ENCODE measurements at places on chromosomes 12 and 14.
A peak's percentile ranks its signal among the peaks of the same experiment; 100 is the strongest.

GRCh38 chr12:28415755-28416154 lies 225.5 kb downstream of the CCDC91 start:
- no peaks in the 10 kb centered on the region for H3K4me1 ChIP-seq
- no peak for DNase-seq
- no peak overlapping the region for H3K27ac ChIP-seq
- no peaks in the 10 kb centered on the region for H3K27me3 ChIP-seq
- no peaks in the 10 kb centered on the region for H3K36me3 ChIP-seq
- no peak overlapping the region for H3K4me3 ChIP-seq

- H3K4me3 ChIP-seq, result no peak overlapping the region
- no peak overlapping the region for H3K27ac ChIP-seq
- no peak for DNase-seq
- no peaks in the 10 kb centered on the region for H3K27me3 ChIP-seq
- H3K4me1 ChIP-seq, result no peaks in the 10 kb centered on the region
Observed at GRCh38 chr12:123475246-123475703, 17.3 kb downstream of the SNRNP35 start.

DNA sequence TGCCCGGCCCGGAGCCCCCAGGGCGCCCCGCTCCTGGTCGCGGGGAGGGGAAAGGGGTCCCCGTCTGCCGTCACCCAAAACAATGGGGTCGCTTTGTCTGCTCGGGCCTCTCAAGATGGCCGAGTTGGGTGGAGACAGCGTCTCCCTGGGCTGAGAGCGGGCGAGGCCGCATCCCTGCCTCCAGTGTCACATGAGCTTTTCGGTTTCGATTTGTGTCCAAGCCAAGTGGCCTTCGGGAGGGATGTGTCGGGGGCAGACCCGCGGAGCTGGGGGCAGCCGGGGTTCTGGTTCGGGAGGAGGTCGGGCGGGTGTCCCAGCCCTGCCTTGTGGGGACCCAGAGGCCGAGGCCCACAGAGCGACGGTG lies 790 bp downstream of the DYNC1H1 start:
- H3K27me3 ChIP-seq, result no peaks in the 10 kb centered on the region
- no peaks in the 10 kb centered on the region for H3K36me3 ChIP-seq
- peak; percentile 83 for DNase-seq
- peak overlapping the region; percentile 99 for H3K4me3 ChIP-seq

GRCh38 chr12:74847169-74847568 lies 309.5 kb downstream of the ATXN7L3B start:
- H3K36me3 ChIP-seq, result no peaks in the 10 kb centered on the region
- no peaks in the 10 kb centered on the region for H3K27me3 ChIP-seq
- peak overlapping the region; percentile 53 for H3K27ac ChIP-seq
- no peak overlapping the region for H3K4me3 ChIP-seq

- no peak overlapping the region for H3K27ac ChIP-seq
- no peaks in the 10 kb centered on the region for H3K36me3 ChIP-seq
- no peak for DNase-seq
- no peaks in the 10 kb centered on the region for H3K27me3 ChIP-seq
Observed at GRCh38 chr12:80272387-80272915, 171.6 kb upstream of the PTPRQ start.

GRCh38 chr12:51421266-51421884 lies 3.3 kb upstream of the SLC4A8 start:
- peak; percentile 82 for DNase-seq
- H3K27me3 ChIP-seq, result no peaks in the 10 kb centered on the region
- H3K36me3 ChIP-seq, result no peaks in the 10 kb centered on the region
- no peak overlapping the region for H3K27ac ChIP-seq

All from hepatocyte (in vitro differentiated cells).